Left ventricle myocardium inferior (tissue), 1 donor: ENCODE measurements at places on chromosomes 13 and 19. TPM values are rescaled to one million over a fixed set of nuclear protein-coding genes. Genes with fewer than 3 reads are reported as not detected.

The IGFL2 gene
- not detected for total RNA-seq

The CDX2 gene
- not detected for total RNA-seq

The ZNF709 gene
- 1.1 TPM for total RNA-seq

The PTGIR gene
- 3.7 TPM for total RNA-seq

The DHX34 gene
- total RNA-seq = 8.1 TPM

The ZFP14 gene
- 2.8 TPM for total RNA-seq

The MISP gene
- not detected for total RNA-seq

The KLK12 gene
- total RNA-seq = not detected

The C19orf18 gene
- total RNA-seq = 2.1 TPM

The CERS1 gene
- 1.4 TPM for total RNA-seq
